ENCODE measurements at places on chromosomes 16 and 17. TPM values are rescaled to one million over a fixed set of nuclear protein-coding genes. Genes with fewer than 3 reads are reported as not detected.

Gene PRSS21
- not detected for total RNA-seq

Gene KRTAP17-1
- not detected for total RNA-seq

Gene OR1A1
- total RNA-seq, result not detected

Gene HAS3
- 6.9 TPM for total RNA-seq

Gene NPW
- 15.3 TPM for total RNA-seq

Gene KRTAP1-5
- not detected for total RNA-seq

Gene KRTAP2-2
- not detected for total RNA-seq

Gene SCIMP
- total RNA-seq, result not detected

Gene BRD7
- 45.6 TPM for total RNA-seq

Gene SDR42E2
- 0.05 TPM for total RNA-seq

Gene NACA2
- total RNA-seq, result not detected

Gene NEUROD2
- not detected for total RNA-seq

Gene FBXO39
- not detected for total RNA-seq

Gene DNAH9
- not detected for total RNA-seq

Gene CD2BP2
- 90.7 TPM for total RNA-seq

Gene RPS2
- 2,794 TPM for total RNA-seq

Gene ALDH3A1
- 0.21 TPM for total RNA-seq

Gene LASP1
- 112 TPM for total RNA-seq

Gene CLEC18B
- not detected for total RNA-seq

Gene ARL4D
- total RNA-seq, result 4.5 TPM

Gene GLP2R
- 0.08 TPM for total RNA-seq

Gene MATCAP1
- total RNA-seq, result 13.9 TPM

Gene C16orf92
- total RNA-seq, result not detected

Gene KRTAP9-8
- not detected for total RNA-seq

Gene ACSM5
- 0.21 TPM for total RNA-seq

Gene PPP1R1B
- 45.7 TPM for total RNA-seq

Gene LITAF
- total RNA-seq, result 85.2 TPM

Gene PITPNC1
- 20.8 TPM for total RNA-seq

Gene CDH8
- 0.21 TPM for total RNA-seq

Gene SLC5A10
- not detected for total RNA-seq

Gene RPH3AL
- 2.2 TPM for total RNA-seq

Gene TXNDC17
- 137 TPM for total RNA-seq

Gene NAGLU
- total RNA-seq, result 33.5 TPM

Gene ABCA6
- total RNA-seq, result 0.46 TPM

Gene CFAP20
- 25.9 TPM for total RNA-seq

Gene TBC1D3I
- total RNA-seq, result 0.54 TPM

Gene GP2
- 5.8 TPM for total RNA-seq

Gene ITGAL
- 0.54 TPM for total RNA-seq

Gene OTOA
- not detected for total RNA-seq

Gene AKAP10
- total RNA-seq, result 24.6 TPM

Gene WNT9B
- not detected for total RNA-seq

Gene CACNG5
- total RNA-seq, result 0.21 TPM

Gene TEKT5
- total RNA-seq, result not detected

Gene LAT
- total RNA-seq, result 3.7 TPM

Gene KRT33B
- total RNA-seq, result not detected

Gene NME3
- 117 TPM for total RNA-seq

Gene SPN
- 1.3 TPM for total RNA-seq

Gene MYOCD
- total RNA-seq, result not detected

Gene GPRC5C
- total RNA-seq, result 57.1 TPM

Gene HASPIN
- total RNA-seq, result 10.6 TPM

Data from Panc1 (cell line).